ENCODE measurements at places on chromosomes 2 and 18. TPM values are rescaled to one million over a fixed set of nuclear protein-coding genes. Genes with fewer than 3 reads are reported as not detected.

NEU2 gene
- total RNA-seq: not detected

MTA3 gene
- total RNA-seq: 26.5 TPM

CNTNAP5 gene
- total RNA-seq: not detected

LBX2 gene
- total RNA-seq: 0.69 TPM

CYP1B1 gene
- 20.8 TPM for total RNA-seq

SNTG2 gene
- 3.8 TPM for total RNA-seq

MSTN gene
- total RNA-seq: 0.23 TPM

RBM44 gene
- total RNA-seq: 0.99 TPM

QPCT gene
- total RNA-seq: 5.1 TPM

PTPRM gene
- 62.7 TPM for total RNA-seq

SLC4A3 gene
- 20.9 TPM for total RNA-seq

VWA3B gene
- total RNA-seq: not detected

AMER3 gene
- total RNA-seq: 0.06 TPM

AAK1 gene
- 53.2 TPM for total RNA-seq

CPLX4 gene
- total RNA-seq: not detected

GRCh38 chr18:63318889-63319382 is 633 bp downstream of the BCL2 start:
- no peak for DNase-seq

DNA sequence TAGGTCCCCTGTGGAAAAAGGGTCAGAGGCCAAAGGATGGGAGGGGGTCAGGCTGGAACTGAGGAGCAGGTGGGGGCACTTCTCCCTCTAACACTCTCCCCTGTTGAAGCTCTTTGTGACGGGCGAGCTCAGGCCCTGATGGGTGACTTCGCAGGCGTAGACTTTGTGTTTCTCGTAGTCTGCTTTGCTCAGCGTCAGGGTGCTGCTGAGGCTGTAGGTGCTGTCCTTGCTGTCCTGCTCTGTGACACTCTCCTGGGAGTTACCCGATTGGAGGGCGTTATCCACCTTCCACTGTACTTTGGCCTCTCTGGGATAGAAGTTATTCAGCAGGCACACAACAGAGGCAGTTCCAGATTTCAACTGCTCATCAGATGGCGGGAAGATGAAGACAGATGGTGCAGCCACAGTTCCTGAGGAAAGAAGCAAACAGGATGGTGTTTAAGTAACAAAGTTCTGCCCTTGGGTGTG is 165.8 kb downstream of the RPIA start:
- no peak for DNase-seq

- no peak for DNase-seq
These were observed 143.0 kb downstream of the ARL6IP6 start for GRCh38 chr2:152861349-152861942.

- no peak for DNase-seq
These were observed 446 bp upstream of the RHBDD1 start for GRCh38 chr2:226835420-226835795.

DNA sequence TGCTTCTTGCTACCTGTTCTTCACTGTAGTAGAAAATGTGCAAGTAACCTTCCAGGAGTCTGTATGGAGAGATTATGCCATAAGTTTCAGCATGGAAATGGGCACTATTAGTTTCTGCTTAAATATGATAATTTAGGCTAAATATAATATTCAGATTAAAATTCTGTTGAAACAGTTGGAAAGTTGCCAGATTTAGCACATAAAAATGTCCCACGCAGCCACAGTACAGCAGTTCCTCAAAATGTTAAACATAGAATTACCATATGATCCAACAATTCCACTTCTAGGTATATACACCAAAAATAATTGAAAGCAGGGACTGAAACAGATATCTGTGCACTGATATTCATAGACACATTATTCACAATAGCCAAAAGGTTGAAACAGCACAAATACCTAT is 121.2 kb downstream of the NRP2 start:
- no peak for DNase-seq

GRCh38 chr2:151478011-151478410 is 68.3 kb downstream of the RIF1 start:
- DNase-seq: no peak

- no peak for DNase-seq
These were observed 137.4 kb upstream of the ETAA1 start for GRCh38 chr2:67259556-67260342.

GRCh38 chr18:36867056-36867455 is 38.1 kb downstream of the KIAA1328 start:
- no peak for DNase-seq

GRCh38 chr2:241018051-241018891 is 19.9 kb downstream of the SNED1 start:
- peak; percentile 86 for DNase-seq

DNA sequence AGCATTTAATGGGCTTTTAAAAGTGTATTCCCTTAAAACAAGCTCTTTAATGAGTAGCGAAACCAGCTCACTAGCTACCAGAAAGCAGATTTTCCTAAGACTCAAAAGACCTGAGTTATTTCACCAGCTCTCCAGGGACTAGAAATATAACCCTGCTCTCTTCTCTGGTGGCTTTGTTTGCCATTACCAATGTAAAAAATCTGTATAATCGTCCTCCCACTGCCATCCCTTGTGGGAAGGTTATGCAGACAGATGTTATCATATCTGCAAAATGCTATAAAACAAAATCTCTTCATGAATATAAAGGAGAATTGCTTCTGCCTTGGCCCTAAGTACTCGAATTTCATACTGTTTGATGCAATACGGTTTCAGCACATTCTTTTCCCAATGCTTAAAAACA is 335.2 kb downstream of the NUP35 start:
- no peak for DNase-seq

- no peak for DNase-seq
These were observed 221.5 kb upstream of the ACVR2A start for GRCh38 chr2:147623328-147623727.

DNA sequence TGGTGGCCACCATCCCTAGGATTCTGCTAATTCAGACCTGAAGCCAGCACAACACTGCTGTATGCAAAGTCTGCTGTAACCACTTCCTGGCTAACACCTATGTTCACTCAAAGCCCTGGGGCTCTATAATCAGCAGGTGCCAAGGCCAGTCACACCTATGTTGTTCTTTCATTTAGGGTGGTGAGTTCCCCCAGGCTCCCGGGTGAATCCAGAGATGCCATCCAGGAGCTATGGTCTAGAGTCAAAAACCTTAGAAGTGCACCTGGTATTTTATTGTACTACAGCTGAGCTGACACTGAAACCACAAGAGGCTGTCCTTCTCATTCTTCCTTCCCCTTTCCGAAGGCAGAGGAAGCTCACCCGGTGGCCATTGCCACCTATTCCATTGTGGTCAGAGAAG is 46.2 kb upstream of the CCDC141 start:
- no peak for DNase-seq

- DNase-seq: no peak
These were observed 9.3 kb downstream of the SEC11C start for GRCh38 chr18:59149007-59149406.

DNA sequence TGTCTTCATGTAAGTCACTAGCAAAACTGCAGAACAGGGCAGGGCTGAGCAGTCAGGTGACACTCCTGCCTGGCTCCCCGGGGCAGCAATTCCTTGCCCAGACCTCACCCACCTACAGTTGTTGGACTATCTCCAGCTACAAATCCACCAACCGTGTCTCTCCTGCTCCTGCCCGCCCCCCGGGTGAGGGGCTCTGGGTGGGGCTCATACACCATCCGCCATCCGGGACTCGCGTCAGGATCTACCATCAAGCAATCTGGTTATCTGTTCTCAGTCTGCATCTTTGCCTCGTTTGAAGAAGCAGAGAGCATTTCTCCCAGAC is 13.5 kb upstream of the GLI2 start:
- DNase-seq: no peak

DNA sequence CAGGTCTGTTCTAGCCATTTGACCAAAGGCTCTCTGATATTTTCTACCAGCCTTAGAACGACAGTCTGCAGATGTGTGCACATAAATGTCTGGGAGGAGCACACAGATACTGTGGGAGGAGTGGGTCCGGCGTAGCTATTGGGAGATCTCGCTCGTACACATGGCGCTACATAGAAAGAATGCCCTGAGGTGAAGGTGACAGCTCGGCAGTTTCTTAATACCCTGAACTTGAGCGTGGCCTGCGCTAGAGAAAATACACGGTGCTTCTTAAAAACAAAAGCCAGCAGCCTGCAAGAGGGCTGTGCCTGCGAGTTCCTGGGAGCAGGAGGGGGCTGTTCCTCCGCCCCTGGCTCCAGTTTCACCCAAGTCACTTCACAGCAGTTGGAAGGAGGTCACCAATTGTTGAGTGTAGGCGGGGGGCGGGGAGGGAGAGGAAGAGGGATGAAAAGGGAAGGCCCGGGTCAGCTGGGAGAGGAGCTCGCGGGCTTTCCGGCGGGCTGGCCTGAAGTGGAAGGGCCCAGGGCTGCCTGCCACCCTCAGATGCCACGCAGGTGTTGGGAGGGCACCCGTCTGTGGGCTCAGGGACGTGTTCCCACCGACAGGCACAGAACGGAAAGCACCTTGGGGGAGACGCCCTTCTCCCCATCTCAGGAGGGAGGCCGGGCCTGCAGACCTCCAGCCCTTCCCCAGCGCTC is 124.7 kb upstream of the ZNF516 start:
- no peak for DNase-seq

GRCh38 chr2:3388412-3388738 is 8.9 kb downstream of the TRAPPC12 start:
- DNase-seq: no peak

DNA sequence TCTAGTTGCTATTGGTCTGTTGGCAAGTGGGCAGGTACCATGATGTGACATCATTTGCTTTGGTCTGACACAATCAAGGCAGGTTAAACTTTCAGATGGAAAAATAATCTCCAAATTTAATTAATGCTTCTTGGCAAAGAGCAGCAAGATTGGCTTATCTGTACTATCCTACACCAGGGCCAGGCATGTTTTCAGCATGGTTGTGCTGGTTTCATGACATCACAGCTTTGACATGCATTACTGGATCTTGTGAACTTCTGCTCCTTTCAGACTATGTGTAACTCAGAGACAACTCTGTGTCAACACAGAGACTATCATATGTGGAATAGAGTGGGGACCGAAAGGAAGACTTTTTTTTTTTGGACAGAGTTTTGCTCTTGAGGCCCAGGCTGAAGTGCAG is 520.5 kb downstream of the TDRD15 start:
- no peak for DNase-seq

DNA sequence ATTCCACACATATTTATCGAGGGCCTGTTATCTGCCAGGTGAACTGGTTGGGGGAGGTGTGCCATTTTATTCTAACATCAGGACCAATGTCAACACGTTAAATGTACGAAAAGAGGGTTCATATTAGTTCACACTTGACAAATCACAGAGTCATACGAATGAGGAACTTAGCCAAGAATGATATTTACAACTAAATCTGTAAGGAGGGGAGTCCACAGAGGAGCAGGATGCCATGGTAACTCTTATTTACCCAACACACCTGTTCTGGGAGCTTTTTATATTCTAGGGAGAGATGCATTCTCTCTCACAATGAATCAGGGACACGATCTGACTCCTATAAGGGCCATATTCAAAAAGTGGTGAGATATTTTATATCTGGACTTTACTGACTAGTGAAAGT is 144.1 kb downstream of the CDC42EP3 start:
- no peak for DNase-seq

GRCh38 chr2:6372317-6372901 is 493.3 kb downstream of the CMPK2 start:
- DNase-seq: no peak

DNA sequence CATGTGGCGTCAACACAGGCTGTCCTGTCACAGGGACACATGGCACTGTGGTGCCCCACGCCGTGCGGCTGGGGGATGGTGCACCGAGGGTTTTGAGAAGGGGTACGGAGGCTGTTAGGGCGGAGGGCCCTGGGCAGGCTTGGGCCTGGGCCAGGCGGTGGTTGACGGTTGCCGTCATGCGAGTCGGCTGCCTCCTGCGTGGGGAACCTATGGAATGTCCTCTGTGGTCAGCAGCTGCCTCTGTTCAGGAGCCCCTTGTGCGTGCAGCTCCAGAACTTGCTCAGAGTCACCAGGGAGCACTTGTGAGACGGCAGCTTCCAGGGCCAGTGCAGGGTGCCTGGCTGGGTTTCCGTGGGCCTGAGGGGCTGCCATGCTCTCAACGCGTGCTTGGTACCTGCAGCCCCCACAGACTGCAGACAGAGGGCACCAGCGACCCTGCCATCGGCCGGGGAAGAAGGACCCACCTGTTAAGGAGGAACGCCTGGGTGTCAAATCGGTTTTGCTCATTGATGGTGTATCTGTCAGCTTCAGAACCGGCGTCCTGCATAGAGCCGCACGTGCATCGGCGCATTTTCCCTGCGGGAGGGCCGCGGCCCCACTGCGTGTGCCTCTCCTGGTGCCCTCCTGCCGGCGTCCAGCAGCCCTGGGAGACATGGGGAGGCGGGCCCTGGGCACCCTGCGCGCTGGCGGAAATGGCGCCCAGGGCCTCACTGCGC is 10.0 kb upstream of the D2HGDH start:
- DNase-seq: no peak

Data from esophagus muscularis mucosa (tissue), 4 donors.